ENCODE measurements at places on chromosomes 7 and 10.

DNA sequence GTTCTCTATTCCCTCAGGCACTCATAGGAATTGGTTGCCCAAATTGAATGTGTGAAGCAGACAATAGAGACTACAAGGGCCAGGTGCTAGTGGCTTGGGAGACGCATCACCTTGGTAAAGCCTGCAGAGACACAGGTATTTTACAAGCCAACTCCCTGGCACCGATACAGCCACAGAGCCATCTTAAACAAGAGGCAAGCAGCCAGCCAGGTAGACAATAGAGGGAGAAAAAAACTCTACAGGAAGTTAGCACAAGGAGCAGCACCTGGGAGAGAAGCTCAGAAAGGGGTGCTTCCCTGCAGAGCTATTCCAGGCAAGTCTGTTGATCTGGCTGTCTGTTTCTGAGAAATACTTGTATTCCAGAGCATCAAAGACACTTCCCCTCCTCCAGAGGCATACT, 43.0 kb upstream of the CDK1 start:
- no peak for DNase-seq

GRCh38 chr10:114271779-114272167, 32.7 kb downstream of the VWA2 start:
- no peak for DNase-seq

DNA sequence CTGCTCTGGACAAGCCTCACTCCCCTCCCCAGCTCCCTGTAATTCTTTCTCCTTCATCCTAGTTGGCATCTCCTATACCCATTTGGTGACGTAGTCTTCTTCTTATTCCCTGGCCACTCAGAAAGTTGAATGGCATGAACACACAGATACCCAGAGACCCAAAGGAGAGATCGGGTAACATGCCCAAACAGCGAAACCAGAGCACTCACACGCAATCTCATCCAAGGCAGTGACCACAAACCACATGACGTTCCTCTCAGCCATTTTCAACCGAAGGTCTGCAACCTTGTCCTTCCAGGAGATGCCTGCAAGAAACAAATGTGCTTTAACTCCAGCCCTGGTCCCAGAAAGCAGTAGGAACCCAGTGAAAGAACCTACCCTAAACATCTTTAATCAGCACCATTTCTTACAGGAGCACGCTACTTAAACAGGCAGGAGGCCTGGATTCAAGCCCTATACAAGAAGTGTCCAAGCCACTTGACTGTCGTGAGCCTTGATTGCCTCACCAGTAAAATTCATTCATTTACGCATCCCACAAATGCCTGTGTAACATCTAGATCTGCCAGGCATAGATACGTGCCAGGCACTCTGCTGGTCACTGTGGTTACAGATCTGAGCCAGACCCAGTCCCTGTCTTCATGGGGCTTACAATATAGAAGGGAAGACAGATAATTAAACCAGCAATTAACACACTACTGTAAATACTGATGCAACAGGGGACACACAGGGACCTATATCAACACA, 37.1 kb downstream of the XPNPEP1 start:
- no peak for DNase-seq

- no peak for DNase-seq
Observed at GRCh38 chr10:72252972-72253371, 20.8 kb upstream of the DDIT4 start.

DNA sequence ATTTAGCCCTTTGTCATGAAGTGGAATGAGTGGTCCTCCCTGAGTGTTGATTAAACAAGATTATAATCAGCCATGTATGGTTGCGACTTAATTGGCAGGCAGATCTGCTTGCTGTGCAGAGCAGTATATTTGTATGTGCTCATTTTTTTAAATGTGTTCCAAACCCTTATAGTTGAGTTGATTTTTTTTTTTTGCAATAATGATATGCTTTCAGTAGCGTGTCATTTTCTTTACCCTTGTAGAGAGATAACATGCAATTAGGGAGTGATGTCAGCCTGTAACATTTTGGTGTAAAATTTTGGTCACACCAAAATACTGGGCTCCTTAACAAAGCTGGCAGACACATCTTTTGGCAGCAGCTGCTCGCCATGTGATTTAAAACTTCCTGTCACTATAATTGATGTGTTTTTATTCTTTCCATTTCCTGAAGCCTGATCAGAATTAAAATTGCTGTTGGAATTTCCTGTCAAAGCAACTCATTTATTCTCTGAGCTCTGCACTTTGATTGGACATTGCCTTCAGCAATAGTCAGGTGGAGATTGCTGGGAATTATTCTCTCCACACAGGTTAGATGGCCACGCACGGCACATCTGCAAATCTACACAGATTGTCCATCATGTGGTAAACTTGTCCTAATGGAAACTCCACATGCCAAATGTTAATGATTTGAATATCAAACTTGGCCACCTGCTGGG, 125.3 kb downstream of the DYNC1I1 start:
- DNase-seq, result no peak

DNA sequence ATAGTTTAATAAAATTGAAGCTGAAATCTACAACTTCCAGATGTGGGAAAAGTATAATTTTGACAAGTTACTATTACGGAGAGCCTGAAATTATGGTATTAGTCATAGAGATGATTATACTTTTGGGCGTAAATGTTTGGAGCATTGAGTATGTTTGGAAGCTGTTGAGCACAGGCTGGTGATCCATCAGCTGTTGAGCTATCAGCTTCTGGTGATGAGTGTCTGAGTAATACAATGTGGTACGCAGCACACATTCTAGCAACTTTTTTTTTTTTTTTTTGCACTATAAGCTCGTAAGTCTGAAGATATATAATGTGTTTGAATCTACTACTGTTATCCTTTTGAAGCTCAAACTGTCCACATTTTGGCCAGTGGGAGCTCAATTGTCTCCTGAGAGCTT, 123.4 kb downstream of the ATE1 start:
- no peak for DNase-seq

DNA sequence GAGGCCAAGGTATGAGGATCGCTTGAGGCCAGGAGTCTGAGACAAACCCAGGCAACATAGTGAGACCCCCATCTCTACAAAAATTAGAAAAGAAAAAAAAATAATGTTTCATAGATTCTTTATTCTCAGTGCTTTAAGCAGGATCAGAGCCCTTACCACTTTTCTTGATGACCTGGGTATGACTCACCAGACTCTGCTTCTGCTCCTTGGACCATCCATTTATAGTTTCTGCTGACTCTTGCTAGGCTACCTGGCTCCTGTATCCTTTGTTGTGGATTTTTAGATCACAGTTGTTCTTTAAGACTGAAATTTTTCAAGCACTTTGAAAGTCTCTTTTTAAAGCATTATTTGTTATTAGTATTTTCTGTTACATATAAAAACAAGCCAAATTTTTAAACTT, 411.1 kb downstream of the GFRA1 start:
- no peak for DNase-seq

GRCh38 chr10:6757158-6757557, 177.1 kb upstream of the PRKCQ start:
- DNase-seq, result no peak

DNA sequence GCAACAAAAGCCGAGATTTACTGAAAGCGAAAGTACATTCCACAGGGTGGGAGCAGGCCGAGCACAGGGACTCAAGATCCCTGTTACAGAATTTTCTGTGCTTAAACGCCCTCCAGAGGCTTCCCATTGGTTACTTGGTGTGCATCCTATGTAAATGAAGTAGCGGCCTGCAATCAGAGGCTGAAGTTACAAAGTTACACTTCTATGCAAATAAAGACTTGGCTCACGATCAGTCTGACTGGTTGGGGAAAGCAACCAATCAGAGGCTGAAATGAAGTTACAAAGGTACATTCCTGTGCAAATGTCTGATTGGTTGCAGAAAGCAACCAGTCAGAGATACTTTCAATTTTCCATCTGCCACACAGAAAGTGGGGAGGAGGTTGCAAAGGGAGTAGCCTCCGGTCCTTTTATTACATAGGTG, 4.1 kb downstream of the ACBD7 start:
- no peak for DNase-seq

DNA sequence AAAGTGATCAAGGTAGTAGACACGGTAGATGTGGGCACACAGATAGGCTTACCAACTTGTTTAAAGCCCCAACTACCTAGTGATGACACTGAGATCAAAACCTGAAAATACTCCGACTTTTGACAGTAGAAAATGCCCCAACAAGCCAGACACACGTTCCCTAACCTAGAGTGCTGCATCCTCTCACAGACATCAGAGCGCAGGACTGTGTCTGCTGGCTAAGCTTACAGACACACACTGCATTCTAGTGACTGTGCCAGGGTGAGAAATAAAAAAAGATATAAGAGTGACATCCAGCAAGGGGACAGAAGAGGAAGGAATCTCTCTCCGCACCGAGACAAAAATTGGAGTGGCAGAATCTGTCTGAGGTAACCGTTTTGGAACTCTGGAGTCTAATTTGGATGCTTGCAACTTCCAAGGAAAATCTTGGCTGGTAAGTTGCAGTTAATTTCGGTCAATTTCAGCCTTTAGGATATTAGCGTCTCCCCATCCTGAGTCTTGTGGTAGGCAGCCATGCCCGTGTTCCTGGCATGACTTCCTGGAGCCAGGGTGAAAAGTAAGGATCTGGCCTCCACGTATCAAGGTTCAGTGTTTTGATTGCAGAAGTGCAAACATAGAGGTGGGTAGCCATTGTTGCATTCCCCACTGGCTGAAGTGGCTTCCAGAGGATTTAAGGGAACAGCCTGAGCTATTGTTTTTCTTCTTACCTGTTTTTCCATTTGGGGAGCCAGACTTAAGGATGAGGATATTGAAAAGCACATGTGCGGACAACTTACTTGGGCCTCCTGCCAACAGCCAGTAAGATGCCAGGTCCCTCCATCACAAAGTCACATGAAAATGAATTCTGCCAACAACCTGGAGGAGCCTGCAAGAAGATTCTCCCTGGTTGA, 124.1 kb downstream of the SMURF1 start:
- no peak for DNase-seq

DNA sequence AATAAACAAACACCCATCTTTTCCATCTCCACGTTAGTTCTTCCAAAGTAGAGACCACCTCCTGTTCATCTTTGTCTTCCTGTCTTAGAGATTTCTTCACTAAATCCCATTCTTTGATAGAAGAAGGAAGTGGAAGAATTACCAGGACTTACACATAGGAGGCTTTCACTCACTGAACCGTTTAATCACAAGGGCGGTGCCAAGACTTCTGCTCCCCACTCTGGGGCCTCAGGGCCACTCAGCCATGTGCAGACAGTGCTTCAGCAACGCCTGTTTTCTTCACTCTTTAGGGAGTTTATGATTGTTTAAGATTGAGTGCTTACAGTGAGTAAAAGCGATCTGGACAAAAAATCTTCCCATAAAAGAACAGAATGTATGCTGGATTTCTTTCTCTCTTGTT, 63.9 kb upstream of the SORCS3 start:
- DNase-seq, result no peak

DNA sequence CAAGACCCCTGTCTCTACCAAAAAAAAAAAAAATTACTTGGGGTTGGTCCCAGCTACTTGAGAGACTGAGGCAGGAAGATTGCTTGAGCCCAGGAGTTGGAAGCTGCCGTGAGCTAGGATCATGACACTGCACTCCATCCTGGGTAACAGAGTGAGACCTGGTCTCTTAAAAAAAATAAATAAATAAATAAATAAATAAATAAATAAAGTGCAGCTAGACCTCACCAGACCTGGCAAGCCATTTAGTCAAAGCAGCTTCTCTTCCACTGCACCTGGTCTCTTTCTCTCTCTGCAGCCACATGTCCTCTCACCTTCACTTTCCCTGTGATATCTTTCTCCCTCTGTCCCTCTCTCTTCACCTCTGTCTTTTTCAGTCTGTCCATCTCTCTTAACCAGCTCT, 75.2 kb upstream of the CHCHD3 start:
- no peak for DNase-seq

DNA sequence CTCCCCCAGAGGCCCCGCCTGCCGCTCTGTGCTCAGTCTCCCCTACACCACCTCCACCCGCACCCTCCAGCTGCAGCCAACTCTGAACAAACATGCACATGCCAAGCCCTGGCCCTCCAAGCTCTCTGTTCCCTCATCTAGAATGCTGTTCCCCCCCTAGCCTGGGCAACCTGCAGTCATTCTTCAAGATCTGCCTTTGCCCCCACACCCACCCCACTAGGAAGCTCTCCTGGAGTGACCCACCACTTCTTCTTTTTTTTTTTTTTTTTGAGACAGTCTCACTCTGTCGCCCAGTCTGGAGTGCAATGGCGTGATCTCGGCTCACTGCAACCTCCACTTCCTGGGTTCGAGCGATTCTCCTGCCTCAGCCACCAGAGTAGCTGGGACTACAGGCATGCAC, 13.7 kb downstream of the MYL10 start:
- DNase-seq, result no peak

DNA sequence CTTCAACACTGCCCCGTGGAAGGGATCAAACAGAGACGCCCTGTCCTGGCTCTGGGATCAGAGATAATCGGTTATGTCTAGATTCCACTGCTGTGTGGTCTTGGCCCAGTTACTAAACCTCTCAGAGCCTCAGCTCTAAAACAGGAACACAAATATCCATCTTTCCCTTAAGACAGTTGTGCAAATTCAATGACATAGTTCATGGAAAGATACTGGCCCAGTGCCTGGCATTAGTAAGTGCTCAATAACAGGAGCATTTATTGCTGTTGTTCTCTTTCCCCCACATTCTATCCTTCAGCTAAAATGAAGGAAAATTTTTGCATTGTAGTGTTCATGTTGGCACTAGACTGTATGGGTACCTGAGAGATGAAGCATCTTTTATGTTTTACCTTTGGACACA, 58.6 kb downstream of the TACC2 start:
- DNase-seq, result no peak

DNA sequence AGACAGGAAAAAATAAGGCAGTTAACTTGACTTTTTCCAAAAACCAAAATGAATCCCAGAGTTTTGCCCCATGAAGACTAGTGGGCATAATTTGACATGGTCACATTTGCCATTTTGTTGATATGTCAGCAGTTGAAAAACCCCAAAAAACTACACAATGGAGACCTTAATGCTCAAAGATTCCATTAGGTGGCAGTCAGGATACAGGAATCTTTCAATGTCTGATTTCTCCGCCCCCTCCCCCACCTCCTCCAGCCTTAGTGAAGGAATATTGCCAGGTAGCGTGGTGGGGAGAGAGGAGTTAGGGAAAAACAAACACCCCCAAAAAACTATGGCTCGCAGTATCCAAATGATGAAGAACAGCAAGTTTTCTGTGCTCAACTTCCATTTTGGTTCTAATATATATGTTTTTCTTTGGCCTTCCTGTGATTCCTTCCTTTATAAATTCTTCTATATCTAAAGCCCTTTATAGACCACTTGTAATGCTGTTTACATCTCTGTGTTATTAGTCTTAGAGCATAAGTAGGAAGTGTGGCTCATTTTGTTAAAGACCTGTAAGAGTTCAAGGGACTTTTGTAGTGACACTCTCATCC, 6.7 kb upstream of the SMNDC1 start:
- DNase-seq, result no peak

DNA sequence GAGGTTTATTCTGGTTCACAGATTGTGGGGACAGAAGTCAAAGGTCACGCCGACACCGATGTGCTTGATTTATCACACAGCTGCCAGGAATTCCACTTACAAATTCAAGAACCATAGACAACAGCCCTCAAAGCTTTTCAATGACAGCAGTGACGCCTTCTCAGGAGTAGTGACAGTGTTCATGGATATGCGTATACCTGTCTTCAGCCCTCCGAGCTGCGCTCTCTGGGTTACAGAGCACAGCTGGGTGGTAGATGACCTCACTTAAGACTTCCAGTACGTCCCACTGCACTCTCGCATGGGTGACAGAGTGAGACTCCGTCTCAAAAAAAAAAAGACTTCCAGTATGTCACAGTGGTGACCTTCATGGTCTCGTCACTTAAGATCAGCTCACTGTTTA, 108.5 kb downstream of the TCERG1L start:
- DNase-seq, result no peak

Measured in cortex of kidney (tissue), 1 donor.